ENCODE measurements at places on chromosomes 1 and 21.

GRCh38 chr1:152679459-152679858, 4.4 kb downstream of the LCE2C start:
- no peak for DNase-seq

- DNase-seq = no peak
Observed at GRCh38 chr1:224783006-224783651, 146.3 kb upstream of the DNAH14 start.

DNA sequence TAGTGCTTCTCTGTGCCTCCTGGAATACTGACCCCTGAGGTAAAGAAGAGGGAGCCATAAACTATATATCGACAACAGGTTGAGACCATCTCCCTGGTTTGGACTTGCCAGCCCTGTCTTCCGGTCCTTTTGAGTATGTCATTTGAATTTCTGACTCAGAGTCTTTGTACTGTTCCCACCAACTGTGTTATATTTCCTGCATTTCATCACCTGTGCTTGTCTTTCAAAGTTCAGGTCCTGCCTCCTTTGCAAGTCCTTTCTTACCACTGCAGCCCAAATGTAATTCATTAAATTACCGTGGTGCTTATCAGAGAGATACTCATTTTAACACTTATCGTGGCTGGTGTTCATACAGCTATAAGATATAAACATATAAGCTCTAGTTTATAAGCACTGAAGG, 10.7 kb downstream of the AK5 start:
- DNase-seq = no peak

DNA sequence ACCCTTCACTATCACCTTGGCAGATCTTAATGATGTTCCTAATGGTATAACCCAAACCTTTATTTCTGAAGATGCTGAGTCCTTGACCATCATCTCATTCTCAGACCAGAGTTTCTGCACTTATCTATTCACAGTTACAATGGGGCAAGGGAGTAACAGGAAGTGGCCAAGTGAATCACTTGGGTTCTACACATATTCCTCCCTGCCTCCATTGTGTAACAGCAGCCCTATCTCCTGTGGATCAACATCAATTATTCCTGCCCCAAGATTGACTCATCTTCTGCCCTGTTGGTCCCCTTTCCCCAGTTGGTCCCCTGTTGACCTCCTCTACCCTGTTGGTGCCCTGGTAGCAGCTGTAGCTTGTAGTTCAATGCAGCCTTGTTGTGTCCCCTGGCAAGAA, 10.3 kb upstream of the S100A7 start:
- no peak for DNase-seq

GRCh38 chr1:162952956-162953355, 92.0 kb upstream of the CCDC190 start:
- no peak for DNase-seq

GRCh38 chr21:25328736-25329135, 278.5 kb downstream of the MRPL39 start:
- DNase-seq = no peak

- no peak for DNase-seq
Observed at GRCh38 chr1:226764533-226764932, 25.5 kb upstream of the ITPKB start.

- DNase-seq = no peak
Observed at GRCh38 chr1:8078176-8078671, 52.1 kb upstream of the ERRFI1 start.

DNA sequence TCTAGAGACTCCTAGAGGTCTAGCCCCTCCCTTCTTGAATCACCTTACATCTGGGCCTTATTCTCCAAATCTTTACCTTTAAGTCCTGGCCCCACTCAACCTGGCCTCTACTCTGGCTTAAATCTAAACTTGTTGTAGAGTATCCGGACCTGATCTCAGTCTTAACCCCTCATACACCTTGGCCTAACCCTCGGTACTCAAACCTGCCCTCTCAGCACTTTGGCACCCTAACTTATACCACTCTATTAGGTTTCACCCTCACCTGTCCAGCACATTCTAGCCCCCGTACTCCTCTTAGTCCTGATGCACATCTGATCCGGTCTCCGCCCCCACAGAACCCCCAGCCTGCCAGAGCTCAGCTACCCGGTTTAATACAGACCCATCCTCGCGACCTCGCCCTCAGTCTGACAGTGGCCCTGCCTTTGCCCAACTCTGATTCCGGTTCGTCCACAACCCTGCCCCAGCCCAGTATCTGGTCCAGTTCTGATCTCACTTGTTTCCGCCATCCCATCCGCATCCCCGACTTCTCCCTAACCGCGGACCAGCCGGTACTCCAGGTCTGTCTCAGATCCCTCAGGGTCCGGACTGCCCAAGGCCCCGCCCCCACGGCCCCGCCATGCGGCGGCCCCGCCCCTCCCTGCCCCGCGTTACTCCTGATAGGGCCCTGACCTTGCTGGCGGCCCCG, 1.5 kb downstream of the TRIM62 start:
- DNase-seq = no peak

DNA sequence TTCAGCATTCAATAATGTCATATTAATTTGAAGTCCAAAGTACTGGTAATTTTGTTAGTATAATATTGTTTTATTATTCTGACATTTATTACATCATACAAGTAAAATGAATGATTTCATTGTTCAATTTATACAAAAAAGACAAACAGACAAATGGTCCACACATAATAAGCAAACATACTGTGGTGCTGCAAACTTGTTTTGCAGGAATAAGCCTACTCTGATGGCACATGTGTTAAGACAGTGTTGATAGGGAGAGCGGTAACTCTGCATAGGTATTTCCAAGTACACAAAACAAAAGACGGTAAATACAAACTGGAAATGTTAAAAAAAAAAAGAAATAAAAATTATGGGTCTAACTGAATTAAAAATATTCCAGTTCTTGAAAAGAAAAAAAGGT, 59.7 kb upstream of the DPYD start:
- no peak for DNase-seq

DNA sequence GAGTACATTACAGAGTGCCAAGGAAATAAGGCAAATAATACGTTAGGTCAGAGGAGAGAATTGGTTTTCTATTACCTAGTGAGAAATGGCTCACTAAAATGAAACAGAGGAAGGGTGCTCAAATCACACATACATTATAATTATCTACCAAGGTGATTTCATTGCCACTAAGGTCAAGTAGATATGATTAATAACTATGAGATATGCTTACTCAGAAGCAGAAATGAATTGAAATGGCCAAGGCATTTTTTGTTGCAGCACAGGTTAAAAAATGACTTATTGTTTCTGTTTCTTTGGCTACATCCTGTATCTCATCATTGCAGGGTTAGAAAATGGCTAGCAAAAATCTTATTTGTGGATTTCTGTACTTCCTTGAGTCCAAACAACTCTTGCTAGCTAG, 154.5 kb upstream of the GORAB start:
- DNase-seq = no peak

DNA sequence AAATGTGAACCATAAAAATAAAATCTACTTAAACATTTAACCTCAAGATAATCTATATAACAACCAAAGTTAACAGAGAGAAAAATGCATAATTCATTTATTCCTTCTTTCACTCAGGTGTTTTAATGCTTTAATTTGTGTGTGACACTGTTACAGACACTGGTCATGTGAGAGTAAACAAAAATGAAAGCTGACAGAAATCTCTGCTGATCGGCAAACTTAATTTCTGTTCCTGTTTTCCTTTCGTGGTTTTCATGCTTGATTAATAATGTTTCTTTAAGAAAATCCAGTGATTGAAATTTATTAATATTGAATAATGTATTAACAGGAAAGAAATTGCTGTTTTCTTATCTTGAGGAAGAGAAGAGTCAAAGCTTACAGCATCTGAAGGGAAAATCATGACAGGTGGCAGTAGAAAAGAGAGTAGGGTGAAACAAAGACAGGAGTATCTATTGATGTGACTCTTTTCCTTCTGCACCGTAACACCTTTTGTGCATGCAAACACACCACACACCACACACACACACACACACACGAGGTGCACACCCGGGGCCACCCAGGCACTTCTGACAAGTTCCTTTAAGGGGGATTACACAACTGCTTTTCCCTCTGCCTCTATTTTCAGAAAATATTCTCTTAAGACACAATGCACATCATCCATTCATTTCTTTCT, 1.6 kb downstream of the OR2AK2 start:
- no peak for DNase-seq

DNA sequence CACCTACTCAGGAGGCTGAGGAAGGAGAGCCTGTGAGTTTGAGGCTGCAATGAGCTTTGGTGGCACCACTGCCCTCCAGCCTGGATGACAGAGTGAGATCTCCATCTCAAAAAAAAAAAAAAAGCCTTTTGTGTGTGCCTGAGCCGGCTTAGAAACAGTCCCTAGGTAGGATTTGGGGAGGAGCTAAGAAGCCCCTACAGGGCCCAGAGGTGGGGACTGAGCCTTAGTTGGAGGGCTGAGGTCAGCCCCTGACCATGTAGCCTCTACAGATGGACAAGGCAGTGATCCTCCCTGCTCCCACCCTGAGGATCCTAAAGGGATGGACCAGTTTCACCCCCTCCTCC, 2.5 kb downstream of the ADAMTSL4 start:
- DNase-seq = no peak

DNA sequence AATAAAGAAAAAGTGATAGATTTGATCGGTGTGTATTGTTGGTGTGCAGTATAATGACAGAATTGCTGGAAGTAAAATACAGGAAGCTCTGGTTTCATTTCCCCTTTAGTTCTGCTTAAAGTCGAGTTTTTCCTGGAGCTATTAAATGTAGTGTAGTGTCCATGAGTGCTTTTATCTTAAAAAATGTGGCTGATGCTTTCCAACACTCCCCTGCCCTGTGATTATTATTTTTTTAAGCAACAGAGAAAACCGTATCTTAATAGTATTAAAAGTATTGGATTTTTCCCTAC, 1.1 kb downstream of the LGALS8 start:
- no peak for DNase-seq

DNA sequence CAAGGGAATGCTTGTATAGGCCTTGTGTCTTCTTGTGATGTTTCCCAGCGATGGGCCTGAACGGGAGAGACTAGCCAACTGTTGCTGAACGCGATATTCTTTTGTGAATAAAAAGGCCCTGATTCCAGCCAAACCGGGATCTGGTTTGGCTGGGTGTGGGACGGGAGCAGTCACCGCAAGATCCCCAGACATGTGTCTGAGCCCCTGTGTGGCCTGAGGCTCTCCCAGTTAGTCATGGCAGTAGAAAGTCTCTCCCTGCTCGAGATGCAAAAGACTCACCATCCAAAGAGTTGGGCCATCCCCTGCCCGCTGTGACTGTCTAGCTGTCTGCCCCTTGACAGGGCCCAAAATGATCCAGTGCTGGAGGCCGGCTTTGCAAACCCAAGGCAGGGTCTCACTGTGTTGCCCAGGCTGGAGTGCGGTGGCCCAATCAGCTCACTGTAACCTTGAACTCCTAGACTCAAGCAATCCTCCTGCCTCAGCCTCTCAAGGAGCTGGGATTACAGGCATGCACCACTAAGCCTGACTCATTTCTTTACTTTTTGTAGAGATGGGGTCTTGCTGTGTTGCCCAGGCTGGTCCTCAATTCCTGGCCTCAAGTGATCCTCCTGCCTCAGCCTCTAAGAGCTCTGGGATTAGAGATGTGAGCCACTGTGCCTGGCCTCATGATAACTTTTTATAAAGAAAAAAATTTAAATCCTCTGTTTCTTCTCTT, 56.4 kb downstream of the KIF26B start:
- no peak for DNase-seq

- no peak for DNase-seq
Observed at GRCh38 chr1:76905876-76906595, 38.8 kb downstream of the ST6GALNAC5 start.

- DNase-seq = no peak
Observed at GRCh38 chr1:17874231-17874630, 119.1 kb downstream of the ACTL8 start.

DNA sequence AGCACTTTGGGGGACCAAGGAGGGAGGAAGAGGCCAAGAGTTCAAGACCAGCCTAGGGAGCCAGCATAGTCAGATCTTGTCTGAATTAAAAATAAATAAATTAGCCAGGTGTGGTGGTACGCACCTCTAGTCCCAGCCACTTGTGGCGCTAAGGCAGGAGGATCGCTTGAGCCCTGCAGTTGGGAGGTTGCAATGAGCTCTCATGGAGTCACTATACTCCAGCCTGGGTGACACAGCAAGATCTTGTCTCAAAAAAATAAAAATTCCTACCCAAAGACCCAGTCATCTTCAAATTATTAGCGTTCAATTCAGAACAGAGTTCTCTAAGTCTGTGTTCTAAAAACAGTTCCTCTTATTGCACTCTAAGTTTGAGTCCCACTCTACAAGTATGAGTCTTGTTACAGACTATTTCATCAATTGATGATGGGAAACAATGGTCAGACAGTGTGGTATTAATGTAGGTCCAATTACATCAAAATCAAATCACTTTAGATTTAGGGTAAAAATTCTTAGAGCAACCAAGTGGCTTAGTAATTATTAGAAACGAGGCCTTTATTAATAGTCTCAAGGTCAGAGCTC, 6.9 kb downstream of the FOXJ3 start:
- no peak for DNase-seq

DNA sequence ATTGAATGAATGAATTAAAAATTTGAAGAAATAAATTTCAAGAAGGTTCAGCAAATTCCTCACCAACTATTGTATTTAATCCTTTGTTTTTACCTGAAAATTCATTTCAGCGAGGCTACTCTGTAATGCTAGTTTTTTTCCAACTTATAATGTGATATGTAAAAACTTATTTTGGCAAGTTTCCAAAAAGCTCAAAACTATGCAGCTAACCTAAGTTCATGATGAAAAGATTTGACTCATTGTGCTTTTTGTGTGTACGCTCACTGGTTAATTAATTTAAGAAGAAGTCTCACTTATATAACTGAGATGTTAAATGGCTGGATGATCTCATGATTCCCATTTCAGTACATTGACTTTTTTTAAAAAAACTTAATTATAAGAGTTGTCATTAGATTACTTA, 196.0 kb upstream of the SAMSN1 start:
- DNase-seq = no peak

DNA sequence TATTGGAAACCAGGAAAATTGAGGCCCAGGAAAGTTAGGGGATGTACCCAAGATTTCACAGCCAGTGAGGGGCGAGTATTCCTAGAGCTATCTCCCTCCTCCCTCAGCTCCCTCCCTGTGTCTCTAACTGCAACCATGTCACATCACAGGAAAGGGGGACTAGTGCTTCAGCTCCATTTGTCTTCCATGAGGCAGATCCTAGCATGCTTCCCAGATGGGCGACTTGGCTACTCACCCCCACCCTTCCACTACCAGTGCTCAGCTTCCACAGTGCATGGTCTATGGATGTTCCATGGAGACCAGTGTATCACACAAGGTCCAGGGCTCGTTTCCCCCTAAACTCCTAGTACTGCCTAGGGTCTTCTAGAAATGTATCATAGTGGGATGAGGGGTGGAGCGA, 4.6 kb upstream of the SPRR4 start:
- DNase-seq = no peak

- no peak for DNase-seq
Observed at GRCh38 chr1:226350519-226350865, 41.5 kb upstream of the LIN9 start.

GRCh38 chr1:58155418-58156123, 391.0 kb downstream of the OMA1 start:
- no peak for DNase-seq

DNA sequence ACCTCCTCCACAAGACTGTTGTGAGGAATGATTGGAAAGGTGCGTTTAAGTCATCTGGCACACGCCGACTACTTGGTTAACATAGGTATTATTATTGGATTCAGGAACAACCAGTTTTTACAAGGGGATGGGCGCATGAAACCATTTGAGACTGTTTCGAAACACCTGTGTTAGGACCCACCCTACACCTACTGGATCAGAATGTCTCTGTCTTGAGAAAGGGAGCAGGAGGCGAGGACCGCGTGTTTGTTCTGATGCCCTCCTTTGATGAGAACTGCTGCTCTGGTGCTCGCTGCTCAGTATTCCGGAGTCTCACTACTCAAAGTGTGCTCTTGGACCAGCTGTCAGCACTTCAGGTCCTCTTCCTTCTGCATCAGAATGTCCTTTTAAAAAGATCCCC, 7.3 kb downstream of the H6PD start:
- no peak for DNase-seq

All from stimulated activated CD4-positive, alpha-beta T cell treated with anti-CD3 and anti-CD28 coated beads, TNF-alpha, amount 100 ng/mL, for 1 hour (primary cell).